ENCODE measurements at places on chromosomes 12 and 14. TPM values are rescaled to one million over a fixed set of nuclear protein-coding genes. Genes with fewer than 3 reads are reported as not detected.

- DNase-seq: peak; percentile 43
These were observed 834 bp downstream of the RASSF8 start for GRCh38 chr12:25959071-25959961.

GRCh38 chr12:109881752-109882151, 1.4 kb upstream of the GLTP start:
- no peak for DNase-seq

DNA sequence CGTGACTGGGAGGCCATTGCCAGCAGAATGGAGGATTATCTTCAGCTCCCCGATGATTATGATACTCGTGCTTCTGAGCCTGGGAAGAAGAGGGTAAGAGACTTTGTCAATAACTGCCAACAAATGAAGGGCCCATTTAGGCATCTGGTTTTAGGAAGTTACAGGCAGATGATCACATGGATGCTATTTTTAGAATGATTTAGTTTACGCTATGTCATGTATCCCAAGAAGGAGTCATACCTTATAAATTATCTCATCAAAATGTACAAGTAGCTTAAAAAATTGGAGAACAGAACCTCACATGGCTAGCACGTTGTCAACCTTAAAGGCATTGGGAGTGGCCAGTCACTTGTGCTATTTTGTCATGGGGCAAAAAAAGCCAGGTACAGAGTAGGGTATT, 46.7 kb downstream of the PROX2 start:
- no peak for DNase-seq

EXOC3L4 gene
- not detected for total RNA-seq

- no peak for DNase-seq
These were observed 193.1 kb upstream of the TBX3 start for GRCh38 chr12:114876968-114877680.

DNA sequence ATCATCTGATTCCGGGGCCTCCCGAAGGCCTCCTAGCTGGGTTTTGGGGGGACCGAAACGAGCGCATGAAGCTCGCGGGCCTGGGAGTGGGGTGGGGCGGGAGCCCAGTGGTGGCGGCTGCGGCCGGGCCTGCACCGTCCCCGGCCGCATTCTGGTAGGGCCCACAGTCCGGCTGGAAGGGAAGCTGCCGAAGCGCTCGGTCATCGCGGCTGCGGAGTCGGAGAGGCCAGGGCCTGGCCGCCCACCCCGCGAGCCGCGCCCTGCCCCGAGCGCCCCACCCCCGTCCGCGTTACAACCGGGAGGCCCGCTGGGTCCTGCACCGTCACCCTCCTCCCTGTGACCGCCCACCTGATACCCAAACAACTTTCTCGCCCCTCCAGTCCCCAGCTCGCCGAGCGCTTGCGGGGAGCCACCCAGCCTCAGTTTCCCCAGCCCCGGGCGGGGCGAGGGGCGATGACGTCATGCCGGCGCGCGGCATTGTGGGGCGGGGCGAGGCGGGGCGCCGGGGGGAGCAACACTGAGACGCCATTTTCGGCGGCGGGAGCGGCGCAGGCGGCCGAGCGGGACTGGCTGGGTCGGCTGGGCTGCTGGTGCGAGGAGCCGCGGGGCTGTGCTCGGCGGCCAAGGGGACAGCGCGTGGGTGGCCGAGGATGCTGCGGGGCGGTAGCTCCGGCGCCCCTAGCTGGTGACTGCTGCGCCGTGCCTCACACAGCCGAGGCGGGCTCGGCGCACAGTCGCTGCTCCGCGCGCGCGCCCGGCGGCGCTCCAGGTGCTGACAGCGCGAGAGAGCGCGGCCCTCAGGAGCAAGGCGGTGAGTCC, at the start of gene KLC1:
Gene KLC1 (plus strand): TSS at position 528 of the 819 bp plus-strand sequence. CDS start 25,354 bp downstream, outside the sequence.
- DNase-seq: peak; percentile 81

- no peak for DNase-seq
These were observed 44.9 kb downstream of the SYNE2 start for GRCh38 chr14:63897721-63898163.

- peak; percentile 58 for DNase-seq
These were observed 396 bp downstream of the FERMT2 start for GRCh38 chr14:52950410-52950897.

- DNase-seq: no peak
These were observed 218.4 kb downstream of the BCAT1 start for GRCh38 chr12:24730489-24730896.

GRCh38 chr14:103628221-103628683, 759 bp upstream of the KLC1 start:
- peak; percentile 40 for DNase-seq

GRCh38 chr12:67472539-67472938, 176.0 kb upstream of the DYRK2 start:
- DNase-seq: no peak

GRCh38 chr14:94412671-94413638, 24.6 kb upstream of the SERPINA1 start:
- no peak for DNase-seq

MYL2 gene
- total RNA-seq: not detected

- no peak for DNase-seq
These were observed 179.4 kb downstream of the PHLDA1 start for GRCh38 chr12:75852143-75852542.

ARHGEF25 gene
- 20.0 TPM for total RNA-seq

TNS2 gene
- 112 TPM for total RNA-seq
